ENCODE measurements at places on chromosomes 3 and 15.

DNA sequence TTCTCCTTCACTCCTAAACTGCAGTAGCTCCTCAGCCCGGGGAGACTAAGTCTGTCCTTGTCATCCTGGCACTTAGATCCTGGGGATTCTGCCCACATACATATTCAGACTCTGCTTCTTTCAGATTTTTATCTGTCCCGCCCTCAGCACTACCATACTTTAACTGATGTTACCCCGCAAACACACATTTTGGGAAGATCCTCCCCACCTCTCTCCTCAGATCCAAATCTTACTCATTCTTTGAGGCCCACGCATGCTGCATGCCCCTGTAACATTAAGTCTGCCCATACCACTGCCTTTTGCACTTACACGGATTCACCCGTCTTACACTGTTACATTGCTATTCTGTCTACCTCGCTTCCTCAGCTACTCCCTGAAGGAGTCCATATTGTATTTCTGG is 36.1 kb downstream of the SENP8 start:
- no peak for DNase-seq

- DNase-seq, result no peak
These were observed 976 bp upstream of the ALDH1L1 start for GRCh38 chr3:126181398-126181725.

- no peak for DNase-seq
These were observed 128.7 kb downstream of the LRRN1 start for GRCh38 chr3:3927965-3928364.

GRCh38 chr3:140467796-140468315 is 210.0 kb upstream of the TRIM42 start:
- no peak for DNase-seq

DNA sequence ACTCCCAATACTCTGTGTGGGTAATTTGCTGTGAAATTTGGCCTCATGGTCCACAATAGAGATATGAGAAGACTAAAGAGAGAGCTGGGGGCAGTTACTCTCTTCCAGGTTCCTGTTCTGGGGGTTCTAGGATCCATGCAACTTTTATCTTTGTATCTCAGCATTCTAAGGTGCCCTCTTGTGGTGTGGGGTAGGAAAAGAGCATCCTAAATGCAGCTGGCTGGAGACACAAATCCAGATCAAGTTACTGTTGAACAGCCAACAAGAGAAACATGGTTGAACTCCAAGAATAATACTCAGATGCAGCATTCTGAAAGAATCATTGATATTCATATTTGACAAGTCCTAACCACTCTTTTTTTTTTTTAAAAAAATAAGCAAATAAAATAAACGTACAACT is 238.2 kb downstream of the GREM1 start:
- DNase-seq, result no peak

- DNase-seq, result no peak
These were observed 342.1 kb downstream of the OCA2 start for GRCh38 chr15:27757052-27757451.

DNA sequence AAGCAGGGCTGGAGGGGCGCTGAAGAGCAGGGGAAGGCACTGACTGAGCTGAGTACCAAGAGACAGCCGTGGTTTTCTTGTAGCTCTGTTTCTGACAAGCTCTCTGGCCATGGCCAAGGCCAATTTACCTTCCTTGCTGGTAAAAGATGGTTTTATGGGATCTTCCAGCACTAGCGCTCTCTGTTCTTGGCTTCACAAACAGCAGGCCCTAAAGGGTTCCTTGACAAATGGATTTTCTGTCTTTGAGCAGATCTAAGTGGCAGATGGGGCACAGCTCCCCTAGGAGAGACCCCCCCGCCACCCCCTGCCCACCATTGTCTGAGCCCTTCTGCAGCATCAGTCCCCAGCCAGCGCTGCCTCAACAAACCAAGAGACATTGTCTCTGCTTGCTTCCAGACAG is 66.6 kb downstream of the GAP43 start:
- DNase-seq, result no peak

DNA sequence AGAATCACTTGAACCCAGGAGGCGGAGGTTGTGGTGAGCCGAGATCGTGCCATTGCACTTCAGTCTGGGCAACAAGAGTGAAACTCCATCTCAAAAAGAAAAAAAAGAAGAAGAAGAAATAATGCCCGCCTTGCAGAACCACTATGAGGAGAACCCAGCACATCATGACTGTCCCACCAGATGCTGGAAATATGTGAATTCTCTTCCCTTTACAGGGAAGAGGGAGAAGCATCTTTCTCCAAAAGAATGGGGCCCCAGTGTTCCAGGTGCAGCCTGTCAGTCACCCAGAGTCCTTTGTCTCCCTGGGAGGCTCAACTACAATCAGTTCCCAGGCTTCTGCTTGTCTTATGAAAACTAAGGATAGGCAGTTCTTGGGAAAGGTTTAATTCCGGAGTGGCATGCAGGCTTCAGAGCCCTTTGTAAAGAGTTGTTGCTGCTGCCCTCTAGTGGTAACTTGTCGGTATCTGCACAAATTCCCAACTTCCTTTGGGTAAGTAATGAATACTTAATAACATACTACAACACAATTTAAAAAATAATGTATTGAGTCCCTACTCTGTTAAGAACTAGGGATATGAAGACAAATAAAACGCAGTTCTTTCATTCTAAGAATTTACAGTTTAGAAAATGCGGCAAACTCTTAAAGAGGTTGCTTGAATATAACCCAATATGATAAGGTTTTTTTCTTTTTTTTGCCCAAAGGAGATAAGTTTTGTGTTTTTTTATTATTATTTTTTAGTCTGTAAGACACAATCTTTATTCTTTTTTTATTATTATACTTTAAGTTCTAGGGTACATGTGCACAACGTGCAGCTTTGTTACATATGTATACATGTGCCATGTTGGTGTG is 18.6 kb upstream of the TICRR start:
- peak; percentile 38 for DNase-seq

GRCh38 chr3:72190050-72190449 is 405.1 kb upstream of the PROK2 start:
- no peak for DNase-seq

Data from activated naive CD4-positive, alpha-beta T cell treated with Interleukin-2 at 50 U/mL for 16 hours (primary cell).